ENCODE measurements at places on chromosomes 12 and 14. TPM values are rescaled to one million over a fixed set of nuclear protein-coding genes. Genes with fewer than 3 reads are reported as not detected.

OTX2 gene
- total RNA-seq = not detected

SIX1 gene
- 9.4 TPM for total RNA-seq

TMEM119 gene
- not detected for total RNA-seq

SRGAP1 gene
- 18.0 TPM for total RNA-seq

PRKD1 gene
- 0.78 TPM for total RNA-seq

KRT72 gene
- total RNA-seq = not detected

TSFM gene
- 44.8 TPM for total RNA-seq

AQP6 gene
- total RNA-seq = not detected

C12orf60 gene
- 4.0 TPM for total RNA-seq

KCNK13 gene
- total RNA-seq = not detected

SERPINA12 gene
- not detected for total RNA-seq

NYNRIN gene
- total RNA-seq = 15.1 TPM

ACOT4 gene
- 4.9 TPM for total RNA-seq

GLIPR1L1 gene
- not detected for total RNA-seq

SLC38A4 gene
- not detected for total RNA-seq

RPL10L gene
- total RNA-seq = not detected

OTUB2 gene
- 0.55 TPM for total RNA-seq

ZDHHC22 gene
- not detected for total RNA-seq

IGF1 gene
- not detected for total RNA-seq

LTBR gene
- total RNA-seq = 178 TPM

FRMD6 gene
- total RNA-seq = 42.9 TPM

CMA1 gene
- total RNA-seq = not detected

EID3 gene
- total RNA-seq = 47.4 TPM

RPGRIP1 gene
- total RNA-seq = 0.75 TPM

ANO2 gene
- not detected for total RNA-seq

CLEC1B gene
- not detected for total RNA-seq

DDN gene
- total RNA-seq = 0.10 TPM

PLA2G1B gene
- total RNA-seq = not detected

PRB2 gene
- total RNA-seq = not detected

ATP5F1B gene
- total RNA-seq = 506 TPM

TIMM9 gene
- 42.7 TPM for total RNA-seq

UNC79 gene
- 0.07 TPM for total RNA-seq

All from PC-9 (cell line).